Activated naive CD8-positive, alpha-beta T cell treated with anti-CD3 and anti-CD28 coated beads, Interleukin-2, amount 50 U/mL, for 24 hours (primary cell): ENCODE measurements at places on chromosomes 12 and 14.

DNA sequence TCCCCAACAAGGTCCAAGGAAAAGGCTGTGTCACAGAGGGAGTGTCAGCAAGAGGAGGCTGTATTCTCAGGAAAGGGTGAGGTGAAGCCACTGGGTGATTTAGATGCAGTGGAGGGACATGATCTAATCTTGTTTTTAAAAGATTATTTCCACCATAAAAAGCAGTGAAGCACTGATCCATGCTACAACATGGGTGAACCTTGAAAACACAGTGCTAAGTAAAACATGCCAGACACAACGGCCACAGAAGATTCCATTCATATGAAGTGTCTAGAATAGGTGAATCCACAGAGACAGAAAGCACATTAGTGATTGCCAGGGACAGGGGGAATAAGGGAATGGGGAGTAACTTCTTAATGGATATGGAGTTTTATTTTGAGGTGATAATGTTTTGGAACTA is 12.8 kb downstream of the RITA1 start:
- H3K36me3 ChIP-seq: peaks cover 4% of the 10 kb centered on the region
- DNase-seq: no peak
- no peaks in the 10 kb centered on the region for H3K27me3 ChIP-seq
- no peak overlapping the region for H3K27ac ChIP-seq

DNA sequence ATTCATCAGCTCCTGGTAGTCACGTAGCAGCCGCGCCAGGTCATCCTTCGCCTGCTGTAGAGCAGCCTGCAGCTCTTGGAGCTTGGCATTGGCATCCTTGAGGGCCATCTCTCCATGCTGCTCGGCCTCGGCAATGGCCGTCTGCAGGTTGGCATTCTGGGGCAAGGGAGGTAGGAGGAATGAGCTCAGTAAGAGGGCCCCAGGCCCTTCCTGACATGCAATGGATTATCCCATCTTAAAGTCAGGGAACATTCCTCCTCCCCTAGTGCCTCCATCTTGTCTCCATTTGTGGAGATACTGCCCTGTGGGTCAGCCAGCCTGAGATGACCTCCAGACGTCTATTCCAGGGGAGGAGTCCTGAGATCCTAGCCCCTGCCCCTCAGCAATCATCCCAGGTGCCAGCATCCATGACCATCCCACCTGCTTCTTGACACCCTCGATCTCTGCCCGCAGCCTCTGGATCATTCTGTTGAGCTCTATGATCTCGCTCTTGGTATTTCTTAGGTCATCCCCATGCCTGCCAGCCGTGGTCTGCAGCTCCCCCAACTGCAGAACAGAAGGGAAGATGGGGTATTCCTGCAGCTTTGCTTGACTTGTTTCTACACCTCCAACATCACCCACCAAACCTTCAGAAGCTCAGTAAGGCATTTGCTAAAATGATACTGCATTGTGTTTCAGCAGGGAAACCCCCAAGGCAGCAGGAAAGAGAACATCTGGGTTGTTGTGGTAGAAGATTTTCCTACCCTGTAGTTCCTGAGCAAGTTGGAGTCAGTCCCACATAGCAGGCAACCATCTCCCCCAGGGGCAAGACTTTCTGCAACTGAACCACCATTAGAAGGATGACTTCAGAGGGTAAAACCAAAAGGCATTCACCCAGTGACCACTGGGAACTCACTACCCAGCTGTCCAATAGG is 4.4 kb downstream of the KRT3 start:
- DNase-seq: no peak
- H3K4me3 ChIP-seq: no peak overlapping the region
- H3K4me1 ChIP-seq: peaks cover 31% of the 10 kb centered on the region
- no peak overlapping the region for H3K27ac ChIP-seq
- peaks cover 23% of the 10 kb centered on the region for H3K27me3 ChIP-seq
- H3K36me3 ChIP-seq: no peaks in the 10 kb centered on the region

DNA sequence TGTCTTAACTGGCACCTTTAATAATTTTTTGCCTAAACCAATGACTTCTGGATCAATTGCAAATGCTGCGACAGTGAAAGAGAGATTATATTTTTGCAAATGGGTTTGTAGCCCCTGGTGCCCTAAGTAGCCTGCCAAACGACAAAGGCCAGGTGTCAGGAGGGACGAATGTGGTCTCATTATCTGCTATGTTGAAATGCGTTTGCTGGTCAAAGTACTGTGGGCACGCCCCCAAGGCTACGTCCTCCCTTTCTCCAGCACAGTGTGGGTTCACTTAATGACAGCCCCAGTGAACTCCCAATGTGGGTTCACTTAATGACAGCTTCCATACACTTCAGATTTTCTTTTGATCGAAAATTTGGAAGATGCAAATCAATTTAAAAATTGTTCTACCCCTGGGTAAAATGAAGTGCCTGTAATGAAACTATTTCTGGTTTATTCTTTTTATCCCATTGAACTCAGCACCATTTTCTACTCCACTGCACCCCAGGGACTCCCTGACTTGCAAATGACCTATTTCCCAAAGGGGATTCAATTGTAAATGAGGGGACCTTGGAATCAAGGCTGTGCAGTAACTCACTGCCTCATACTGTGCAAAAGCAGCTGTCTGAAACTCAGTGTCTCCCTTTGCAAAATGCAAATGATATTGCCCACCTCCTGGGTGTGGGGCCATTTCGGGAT is 1.4 kb downstream of the SERPINA11 start:
- no peak overlapping the region for H3K4me3 ChIP-seq
- H3K4me1 ChIP-seq: no peaks in the 10 kb centered on the region
- DNase-seq: no peak
- peaks cover 19% of the 10 kb centered on the region for H3K27me3 ChIP-seq
- H3K36me3 ChIP-seq: no peaks in the 10 kb centered on the region

- no peaks in the 10 kb centered on the region for H3K4me1 ChIP-seq
- H3K36me3 ChIP-seq: no peaks in the 10 kb centered on the region
- peaks cover 2% of the 10 kb centered on the region for H3K27me3 ChIP-seq
These were observed 21.9 kb upstream of the FGD4 start for GRCh38 chr12:32377344-32378055.

- no peaks in the 10 kb centered on the region for H3K36me3 ChIP-seq
- peaks cover 2% of the 10 kb centered on the region for H3K27me3 ChIP-seq
- no peak for DNase-seq
- no peak overlapping the region for H3K4me3 ChIP-seq
These were observed 89.1 kb upstream of the CPSF6 start for GRCh38 chr12:69150083-69150795.

DNA sequence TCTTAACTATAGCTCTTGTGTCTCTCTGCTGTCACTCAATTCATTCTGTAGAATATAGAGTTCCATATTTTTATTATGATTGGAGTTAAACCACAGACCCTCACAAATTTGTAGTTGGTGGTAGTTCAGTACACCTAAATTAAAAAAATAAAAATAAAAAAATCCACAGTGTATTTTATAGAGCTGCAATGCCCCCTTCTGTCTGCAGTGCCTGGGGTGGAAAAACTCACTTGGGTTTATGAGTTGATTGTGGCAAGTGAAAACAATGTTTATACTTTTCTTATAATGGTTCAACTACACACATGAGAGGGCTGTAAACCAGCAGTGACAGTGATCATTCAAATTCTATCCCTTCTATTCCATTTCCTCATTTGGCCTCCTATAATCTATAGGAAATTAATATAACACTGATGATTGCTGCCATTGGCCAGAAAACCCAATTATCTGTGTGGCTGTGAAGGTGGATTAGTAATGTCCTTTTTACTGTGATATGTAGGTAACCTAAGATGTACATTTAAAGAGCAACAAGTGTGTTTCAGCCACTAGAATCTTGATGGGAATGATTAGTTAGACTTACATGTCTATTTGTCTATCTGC is 166.9 kb upstream of the LRIG3 start:
- no peak overlapping the region for H3K4me3 ChIP-seq
- H3K27me3 ChIP-seq: peaks cover 3% of the 10 kb centered on the region
- no peak for DNase-seq
- no peaks in the 10 kb centered on the region for H3K4me1 ChIP-seq
- H3K36me3 ChIP-seq: no peaks in the 10 kb centered on the region
- H3K27ac ChIP-seq: no peak overlapping the region

GRCh38 chr14:104783484-104784217 is 11.9 kb downstream of the AKT1 start:
- no peak overlapping the region for H3K4me3 ChIP-seq
- no peaks in the 10 kb centered on the region for H3K27me3 ChIP-seq
- DNase-seq: no peak
- H3K27ac ChIP-seq: no peak overlapping the region
- H3K4me1 ChIP-seq: peaks cover 11% of the 10 kb centered on the region

DNA sequence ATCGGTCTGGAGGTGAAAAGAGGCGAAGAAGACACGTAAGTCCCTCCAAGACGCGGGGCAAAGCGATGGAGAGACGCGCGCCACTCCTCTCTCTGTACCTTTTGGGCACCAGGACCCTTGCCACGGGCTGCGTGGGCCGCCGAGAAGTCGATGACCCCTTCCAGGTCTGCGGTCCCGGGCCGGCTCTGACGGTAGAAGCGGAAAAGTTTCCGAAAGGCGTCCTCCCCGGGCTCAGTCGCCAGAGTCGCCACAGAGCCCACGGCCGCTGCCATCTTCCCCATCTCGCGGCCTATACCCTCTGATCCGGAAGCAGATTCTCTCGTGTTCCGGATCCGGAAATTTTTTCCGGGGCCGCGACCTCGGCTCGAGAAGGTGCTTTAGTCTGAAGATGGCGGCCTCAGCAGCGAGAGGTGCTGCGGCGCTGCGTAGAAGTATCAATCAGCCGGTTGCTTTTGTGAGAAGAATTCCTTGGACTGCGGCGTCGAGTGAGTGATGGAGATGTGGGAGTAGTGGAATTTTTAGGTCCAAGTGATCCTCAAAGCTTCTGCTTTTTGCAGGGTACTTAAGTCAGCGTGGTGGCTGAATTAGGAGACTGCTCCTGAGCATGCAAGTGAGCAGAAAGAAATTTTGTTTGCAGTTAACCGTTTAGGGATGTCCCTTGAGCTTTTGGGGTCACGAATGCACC is at the start of the genes ALKBH1 and SLIRP:
Gene ALKBH1, minus strand, starts transcription at position 300 of the 685 bp plus-strand sequence. Its CDS starts 19 bp downstream, at position 281.
Gene SLIRP, plus strand, starts transcription at position 380 of the 685 bp plus-strand sequence. Its CDS starts 9 bp downstream, at position 389.
- peak within 1 kb of the TSS; percentile 96 for H3K27ac ChIP-seq
- peak within 1 kb of the TSS; percentile 99 for H3K4me3 ChIP-seq
- H3K27me3 ChIP-seq: no peaks in the 10 kb centered on the region

GRCh38 chr14:21100931-21101330 is at the start of gene TMEM253:
Gene TMEM253 (plus strand): TSS chr14:21101066. CDS start chr14:21101344, 278 bp downstream.
- H3K36me3 ChIP-seq: no peaks in the 10 kb centered on the region
- peaks cover 37% of the 10 kb centered on the region for H3K4me1 ChIP-seq
- H3K4me3 ChIP-seq: no peak within 1 kb of the TSS

GRCh38 chr12:113240395-113240794 is 19.1 kb downstream of the TPCN1 start:
- peaks cover 19% of the 10 kb centered on the region for H3K36me3 ChIP-seq
- DNase-seq: no peak
- H3K4me3 ChIP-seq: no peak overlapping the region
- peaks cover 18% of the 10 kb centered on the region for H3K4me1 ChIP-seq
- no peaks in the 10 kb centered on the region for H3K27me3 ChIP-seq

- no peak overlapping the region for H3K4me3 ChIP-seq
- peaks cover 6% of the 10 kb centered on the region for H3K36me3 ChIP-seq
- peaks cover 30% of the 10 kb centered on the region for H3K4me1 ChIP-seq
- H3K27ac ChIP-seq: peak overlapping the region; percentile 60
- DNase-seq: no peak
These were observed 205.5 kb downstream of the CHST11 start for GRCh38 chr12:104662203-104662602.

- no peak overlapping the region for H3K4me3 ChIP-seq
- peaks cover 6% of the 10 kb centered on the region for H3K4me1 ChIP-seq
- no peak for DNase-seq
- H3K27ac ChIP-seq: no peak overlapping the region
- no peaks in the 10 kb centered on the region for H3K36me3 ChIP-seq
- H3K27me3 ChIP-seq: no peaks in the 10 kb centered on the region
These were observed 1116.9 kb upstream of the TMEM132C start for GRCh38 chr12:127150028-127150427.

DNA sequence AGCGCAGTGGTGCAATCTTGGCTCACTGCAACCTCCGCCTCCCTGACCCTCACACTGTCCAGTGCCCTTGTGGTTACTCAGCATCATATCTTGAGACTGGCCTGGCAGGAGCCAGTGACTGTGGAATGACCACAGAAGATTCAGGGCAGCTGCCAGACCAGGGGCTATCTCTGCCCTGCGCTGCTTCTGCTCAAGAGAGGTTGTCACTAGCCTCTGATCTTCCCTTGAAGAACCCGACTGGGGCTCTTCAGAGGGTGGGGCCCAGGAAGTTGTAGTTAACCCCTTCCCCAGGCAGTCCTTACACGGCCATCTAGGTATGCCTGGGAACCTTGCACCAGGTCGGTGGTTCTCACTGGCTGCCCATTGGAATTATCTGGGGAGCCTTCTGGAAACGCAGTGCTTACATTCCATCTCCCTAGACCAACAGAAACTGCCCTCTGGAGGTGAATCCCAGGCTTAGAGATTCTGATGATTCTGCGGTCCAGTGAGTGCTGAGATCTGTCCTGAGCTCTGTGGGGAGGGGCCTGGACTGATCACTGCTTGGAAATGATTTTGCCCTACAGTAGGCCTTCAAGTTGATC is 41.4 kb downstream of the PLEKHG3 start:
- H3K27ac ChIP-seq: no peak overlapping the region
- H3K27me3 ChIP-seq: no peaks in the 10 kb centered on the region
- H3K4me1 ChIP-seq: no peaks in the 10 kb centered on the region

- H3K27ac ChIP-seq: no peak overlapping the region
- H3K4me3 ChIP-seq: no peak overlapping the region
- H3K4me1 ChIP-seq: no peaks in the 10 kb centered on the region
- H3K27me3 ChIP-seq: no peaks in the 10 kb centered on the region
- H3K36me3 ChIP-seq: no peaks in the 10 kb centered on the region
- DNase-seq: no peak
These were observed 32.0 kb upstream of the SPPL3 start for GRCh38 chr12:120936197-120936596.

GRCh38 chr12:58026897-58027891 is 85.8 kb downstream of the ATP23 start:
- no peaks in the 10 kb centered on the region for H3K4me1 ChIP-seq
- no peaks in the 10 kb centered on the region for H3K36me3 ChIP-seq
- peaks cover 1% of the 10 kb centered on the region for H3K27me3 ChIP-seq
- H3K4me3 ChIP-seq: no peak overlapping the region

- DNase-seq: no peak
- H3K4me3 ChIP-seq: no peak overlapping the region
- H3K36me3 ChIP-seq: peaks cover 3% of the 10 kb centered on the region
- peaks cover 36% of the 10 kb centered on the region for H3K4me1 ChIP-seq
These were observed 22.8 kb upstream of the SDR39U1 start for GRCh38 chr14:24465368-24465767.

GRCh38 chr12:109393437-109394345 is 46.0 kb downstream of the MYO1H start:
- H3K27me3 ChIP-seq: peaks cover 33% of the 10 kb centered on the region
- DNase-seq: peak; percentile 21
- no peak overlapping the region for H3K27ac ChIP-seq
- H3K4me3 ChIP-seq: no peak overlapping the region
- H3K36me3 ChIP-seq: no peaks in the 10 kb centered on the region
- H3K4me1 ChIP-seq: no peaks in the 10 kb centered on the region

DNA sequence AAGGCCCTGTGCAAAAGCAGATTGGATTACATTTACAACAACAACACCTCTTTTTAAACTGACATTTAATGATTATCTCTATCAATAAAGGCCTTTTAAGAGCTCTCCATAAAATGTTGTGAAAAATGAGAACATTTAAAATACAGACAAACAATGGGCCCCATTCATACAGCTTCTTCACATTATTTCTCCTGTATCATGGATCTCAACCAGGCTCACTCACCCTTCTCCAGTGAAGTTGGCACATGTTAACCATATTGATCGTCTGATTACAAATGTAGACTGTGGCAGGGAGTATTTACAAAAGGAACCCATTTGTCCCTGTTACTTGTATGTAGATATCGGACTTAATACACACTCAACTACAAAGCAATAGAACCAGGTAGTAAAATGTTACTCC is 220.2 kb upstream of the BTG1 start:
- peaks cover 9% of the 10 kb centered on the region for H3K36me3 ChIP-seq
- H3K27me3 ChIP-seq: no peaks in the 10 kb centered on the region
- H3K4me1 ChIP-seq: peaks cover 52% of the 10 kb centered on the region
